Adipose tissue (tissue), 3 donors: ENCODE measurements at places on chromosomes 7 and 10. TPM values are rescaled to one million over a fixed set of nuclear protein-coding genes. Genes with fewer than 3 reads are reported as not detected.

The FAM237B gene
- 0.03 TPM for polyA plus RNA-seq

The TFR2 gene
- polyA plus RNA-seq = 0.48 TPM

The EPDR1 gene
- 11.0 TPM for polyA plus RNA-seq

The BTBD16 gene
- 0.34 TPM for polyA plus RNA-seq

The CARD11 gene
- 0.74 TPM for polyA plus RNA-seq
